Fibroblast of lung (primary cell): ENCODE measurements at places on chromosomes 6 and 20.

DNA sequence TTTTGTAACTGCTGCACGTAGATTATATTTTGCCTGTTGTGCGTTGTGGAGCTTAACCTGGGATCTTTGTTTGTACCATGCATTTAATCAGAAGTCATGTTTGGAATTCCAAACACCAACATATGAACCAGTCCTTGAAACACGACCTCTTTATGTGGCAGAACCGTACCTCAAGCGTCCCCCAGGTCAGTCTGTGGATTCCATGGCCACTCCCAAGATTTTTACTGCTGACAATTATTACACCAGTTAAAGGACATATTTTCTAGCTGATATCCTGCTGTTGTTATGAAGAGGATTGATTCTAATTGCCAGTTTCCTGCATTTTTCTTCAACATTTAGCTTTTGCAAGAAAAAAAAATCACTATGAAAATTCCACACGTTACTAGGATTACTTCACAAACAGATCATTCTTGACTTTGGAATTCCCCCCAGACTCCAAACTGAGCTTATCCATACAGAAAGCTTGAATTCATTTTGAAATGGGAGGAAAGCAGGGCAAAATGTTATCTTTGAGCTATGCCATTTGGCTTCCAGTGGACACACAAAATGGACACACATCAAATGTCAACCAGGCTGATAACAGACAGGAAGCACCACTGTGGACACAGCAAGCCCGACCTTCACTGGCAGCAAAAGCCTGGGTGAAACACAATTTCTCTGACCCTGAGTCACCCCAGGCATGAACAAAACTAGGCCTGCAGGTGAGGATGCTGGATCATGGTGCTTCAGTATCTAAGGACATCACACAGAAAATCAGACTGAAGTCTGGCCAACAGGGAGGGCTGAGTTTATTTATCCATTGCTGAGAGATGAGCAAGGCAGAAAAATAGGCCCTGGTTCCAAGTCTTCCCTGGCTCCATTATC, 542.9 kb upstream of the JAG1 start:
- DNase-seq, result peak; percentile 78

DNA sequence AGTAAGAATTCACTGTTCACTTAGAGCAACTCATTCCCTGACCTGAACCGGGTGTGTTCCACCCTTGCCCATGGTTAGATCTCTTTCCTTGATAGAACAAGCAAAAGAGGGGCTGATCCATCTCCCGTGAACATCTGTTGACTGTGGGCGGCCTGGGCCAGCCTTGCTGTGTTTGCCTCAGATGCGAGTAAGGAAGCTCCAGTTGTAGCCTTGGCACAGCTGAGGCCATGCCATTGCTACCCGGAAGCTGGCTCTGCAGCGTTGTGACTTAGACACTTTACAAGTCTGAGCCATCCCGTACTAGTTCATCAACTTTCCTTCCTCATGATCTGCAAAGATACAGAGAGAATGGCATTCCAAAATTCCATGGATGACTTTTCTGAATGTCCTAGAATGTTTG, 139.0 kb downstream of the MAP3K4 start:
- DNase-seq, result no peak

DNA sequence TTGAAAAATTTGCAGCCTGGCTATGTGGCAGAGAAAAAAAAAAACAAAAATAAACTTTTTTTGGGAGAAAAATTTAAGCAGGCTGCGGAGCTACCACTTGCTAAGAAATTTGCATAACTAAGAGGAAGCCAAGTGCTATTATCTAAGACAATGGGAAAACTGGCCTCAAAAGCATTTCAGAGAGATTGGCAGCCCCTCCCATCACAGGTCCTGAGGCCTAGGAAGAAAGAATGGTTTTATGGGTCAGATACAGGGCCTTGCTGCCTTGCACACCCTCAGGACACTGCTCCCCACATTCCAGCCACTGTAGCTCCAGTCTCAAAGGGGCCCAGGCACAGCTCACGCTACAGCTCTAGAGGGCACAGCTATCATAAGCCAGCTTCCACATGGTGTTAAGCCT, 777.9 kb downstream of the TENT5A start:
- no peak for DNase-seq

GRCh38 chr20:41175727-41176330, 38.5 kb downstream of the PLCG1 start:
- DNase-seq, result no peak

DNA sequence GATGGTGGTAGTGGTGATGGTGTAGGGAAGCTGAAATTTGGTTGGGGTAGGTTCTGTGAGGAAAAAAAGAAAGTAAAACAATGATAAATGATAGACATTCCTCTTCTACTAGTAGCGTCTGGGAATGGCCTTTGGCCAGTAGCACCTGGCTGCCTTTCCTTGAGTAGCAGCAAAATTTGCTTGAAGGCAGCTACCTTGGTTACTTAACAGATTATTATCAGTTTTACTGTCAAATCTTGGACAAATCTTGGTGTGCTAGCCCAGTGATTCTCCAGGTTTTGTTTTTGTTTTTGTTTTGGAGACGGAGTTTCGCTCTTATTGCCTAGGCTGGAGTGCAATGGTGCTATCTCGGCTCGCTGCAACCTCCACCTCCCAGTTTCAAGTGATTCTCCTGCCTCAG, 26.4 kb downstream of the LIN28B start:
- DNase-seq, result no peak

DNA sequence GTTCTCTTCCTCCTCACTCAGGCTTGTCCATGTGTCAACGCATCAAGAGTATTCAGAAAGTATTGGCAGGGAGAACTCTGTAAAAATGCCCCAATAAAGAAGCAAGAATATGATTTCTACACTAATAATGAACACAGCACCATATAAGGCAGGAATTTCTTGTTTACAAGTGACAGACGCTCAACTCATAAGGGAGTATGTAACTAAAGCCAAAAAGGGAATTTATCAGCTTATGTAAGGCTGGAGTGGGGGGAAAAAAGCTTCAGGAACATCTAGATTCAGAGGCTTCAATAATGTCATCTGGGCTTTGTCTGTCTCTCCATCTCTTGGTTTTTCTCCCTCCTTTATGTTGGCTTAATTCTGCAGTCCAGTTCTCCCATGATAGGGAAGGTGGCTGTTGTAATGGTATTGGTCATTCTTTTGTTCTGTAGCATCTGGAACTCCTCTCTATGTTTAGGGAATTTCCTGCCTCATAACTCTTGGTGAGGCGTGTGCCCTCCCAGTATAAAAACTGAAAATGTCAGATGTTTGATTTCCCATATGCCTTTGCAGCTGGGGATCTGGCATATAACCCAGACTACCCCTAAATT, 125.1 kb upstream of the COL21A1 start:
- peak; percentile 37 for DNase-seq

DNA sequence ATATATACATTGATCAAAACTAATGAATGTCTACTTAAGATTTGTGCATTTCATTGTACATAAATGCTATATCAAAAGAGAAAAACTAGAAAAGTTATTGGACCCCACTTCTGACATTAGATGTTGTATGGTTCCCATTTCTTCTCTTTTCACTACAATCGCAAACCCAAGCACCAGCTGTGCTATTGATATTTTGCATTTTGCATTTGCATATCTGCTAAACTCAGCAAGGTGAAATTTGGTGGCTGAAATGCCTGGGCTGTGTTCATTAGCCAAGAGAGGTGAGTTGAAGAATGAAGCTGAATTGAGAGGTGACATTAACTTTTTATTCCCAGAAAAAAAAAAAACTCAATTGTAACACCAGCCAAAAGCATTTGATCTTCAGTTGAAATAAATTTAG, 232.1 kb upstream of the TENT5A start:
- DNase-seq, result no peak

DNA sequence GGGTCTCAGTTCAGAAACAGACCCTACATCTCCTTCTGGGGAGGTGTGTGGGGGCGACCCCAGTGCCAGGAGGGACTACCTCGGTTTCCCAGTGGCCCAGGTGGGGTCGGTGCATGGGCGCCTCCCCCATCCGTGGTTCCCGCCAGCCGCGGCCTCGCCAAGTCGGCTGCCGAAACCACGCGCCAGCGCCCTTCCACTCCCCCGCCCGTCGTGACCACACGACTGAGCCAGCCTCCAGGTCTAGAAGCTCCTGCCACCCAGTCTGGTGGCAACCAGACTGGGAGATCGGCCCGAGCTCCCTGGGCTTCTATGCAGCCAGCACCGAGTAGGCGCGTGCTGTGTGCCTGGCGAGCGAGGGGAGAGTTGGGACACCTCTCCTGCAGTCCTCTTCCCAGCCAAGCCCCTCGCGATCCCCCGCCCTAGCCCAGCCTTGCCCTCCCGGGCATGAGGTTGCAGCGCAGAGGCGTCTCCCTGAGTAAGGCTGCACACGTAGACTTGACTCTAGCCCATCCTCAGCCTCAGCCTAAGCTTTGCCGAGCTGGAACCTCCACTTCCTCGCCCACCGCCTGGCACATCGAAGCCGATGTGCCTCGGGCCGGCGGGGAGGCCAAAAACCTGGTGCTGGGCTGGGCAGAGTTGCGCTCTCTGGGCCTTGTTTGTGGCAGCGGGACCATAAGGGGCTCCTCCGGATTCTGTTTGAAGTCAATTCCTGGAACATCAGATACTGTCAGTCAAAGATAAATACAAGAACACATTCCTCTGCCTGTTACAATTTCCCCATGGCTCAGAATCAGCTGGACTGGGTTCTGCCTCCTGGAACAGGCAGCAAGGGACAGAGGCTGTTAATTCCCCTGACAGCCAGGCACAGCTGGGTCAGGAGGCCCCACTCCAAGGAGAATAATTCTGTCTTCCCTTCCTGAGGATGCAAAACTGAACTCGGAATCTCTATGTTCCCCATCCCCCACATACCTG, 1.5 kb upstream of the CPNE5 start:
- no peak for DNase-seq

DNA sequence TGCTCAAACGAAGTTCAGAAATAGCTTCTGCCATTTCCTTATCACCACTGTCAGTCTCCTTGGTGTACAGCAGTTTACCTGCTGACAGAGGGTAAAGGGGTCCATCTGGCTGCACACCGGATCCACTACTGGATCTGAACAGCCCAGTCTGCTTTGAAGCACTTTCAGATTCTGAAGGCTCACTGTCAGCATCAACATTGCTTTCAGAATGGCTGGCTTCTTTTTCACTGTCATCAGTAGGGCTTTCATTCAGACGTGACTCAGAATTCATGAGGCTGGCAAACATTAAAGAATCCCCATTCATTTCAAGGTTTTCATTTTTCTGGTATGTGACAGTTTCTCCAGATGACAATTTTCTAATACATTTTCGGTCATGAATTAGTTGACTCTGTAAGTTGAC, 21.0 kb upstream of the PNISR start:
- DNase-seq, result no peak

DNA sequence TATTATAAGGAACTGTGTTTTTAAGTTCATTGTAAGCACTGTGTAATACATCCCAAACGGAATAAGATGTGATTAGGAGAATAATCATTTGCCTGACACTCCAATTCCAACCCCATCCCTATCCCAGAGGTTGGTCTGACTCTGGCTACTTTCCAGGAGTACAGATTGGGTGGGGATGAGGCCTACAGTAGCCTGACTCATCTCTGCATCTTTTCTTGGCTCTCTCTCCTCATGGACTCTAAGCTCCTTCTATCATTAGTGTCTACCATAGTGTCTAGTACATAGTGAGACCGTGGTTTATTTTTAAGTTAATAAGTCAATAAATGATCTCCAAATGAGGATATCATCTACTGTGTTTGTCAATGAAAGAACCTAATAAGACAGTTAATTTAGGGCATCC, 92.2 kb upstream of the CNKSR3 start:
- DNase-seq, result peak; percentile 35

GRCh38 chr20:41956338-41957074, 338.3 kb upstream of the CHD6 start:
- DNase-seq, result no peak

DNA sequence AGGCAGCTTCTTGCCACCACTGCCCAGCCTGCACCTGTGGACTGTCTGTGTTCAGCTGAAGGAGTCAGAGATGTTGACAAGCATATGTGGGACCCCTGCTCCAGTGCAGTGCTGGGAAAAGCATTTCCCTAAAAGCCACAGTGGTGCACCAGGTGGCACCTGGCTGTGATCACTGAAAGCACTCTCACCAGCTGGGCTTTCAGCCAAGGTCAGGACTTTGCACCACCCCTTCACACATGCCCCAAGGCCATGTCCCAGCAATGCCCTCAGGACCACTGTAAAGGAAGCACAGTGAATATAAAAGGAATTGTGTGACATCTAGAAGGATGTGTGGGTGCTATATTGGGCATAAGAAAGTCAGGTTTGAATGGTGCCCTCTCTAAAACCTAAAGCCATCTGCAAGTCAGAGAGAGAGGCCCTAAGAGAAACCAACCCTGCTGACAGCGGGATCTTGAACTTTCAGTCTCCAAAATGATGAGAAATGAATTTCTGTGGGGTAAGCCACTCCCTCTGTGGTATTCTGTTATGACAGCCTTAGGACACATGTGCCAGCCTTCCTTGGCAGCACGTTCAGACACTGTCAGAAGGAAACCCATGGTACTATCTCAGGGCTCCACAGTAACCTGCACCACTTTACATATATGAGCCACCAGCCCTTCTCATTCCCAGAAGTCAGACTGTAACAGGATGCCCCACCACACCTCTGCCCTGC, 30.7 kb downstream of the CBLN4 start:
- no peak for DNase-seq

GRCh38 chr20:12594410-12595088, 414.2 kb upstream of the SPTLC3 start:
- DNase-seq, result no peak

DNA sequence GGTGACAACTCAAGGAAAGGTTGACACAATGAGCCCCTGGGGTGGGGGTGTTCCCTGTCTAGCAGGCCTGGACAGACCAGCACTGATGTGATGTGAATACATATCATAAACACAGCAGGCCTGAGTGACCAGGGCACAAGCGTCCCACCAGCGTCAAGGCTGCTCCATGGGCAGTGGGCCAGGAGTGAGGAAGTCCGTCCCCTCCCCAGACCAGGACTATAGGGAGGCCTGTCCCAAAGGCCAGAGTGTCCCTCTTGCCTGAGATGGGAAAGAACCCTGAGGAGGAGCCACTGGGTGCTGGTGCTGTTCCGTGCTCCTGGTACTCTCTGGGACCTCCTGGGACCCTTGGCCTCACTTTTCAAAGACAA, 44.6 kb downstream of the RRBP1 start:
- no peak for DNase-seq

DNA sequence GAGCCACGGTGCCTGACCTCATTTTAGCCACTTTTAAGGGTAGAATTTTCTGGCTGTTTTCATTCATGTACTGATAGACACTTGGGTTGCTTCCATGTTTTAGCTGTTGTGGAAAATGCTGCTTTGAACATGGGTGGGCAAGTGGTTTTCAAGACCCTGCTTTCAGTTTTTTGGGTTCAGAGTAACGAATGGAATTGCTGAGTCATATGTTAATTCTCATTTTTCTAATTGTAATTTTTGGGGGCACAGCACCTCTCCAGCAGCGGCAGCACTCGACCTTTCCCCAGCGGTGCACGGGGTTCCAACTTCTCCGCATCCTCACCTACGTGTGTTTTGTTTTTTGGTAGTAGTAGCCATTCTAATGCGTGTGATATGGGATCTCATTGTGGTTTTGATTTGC, 5.4 kb downstream of the NQO2 start:
- DNase-seq, result no peak

- DNase-seq, result no peak
Observed at GRCh38 chr6:166958926-166959861, 2.8 kb upstream of the RNASET2 start.

GRCh38 chr6:13015379-13015681, 298.8 kb downstream of the PHACTR1 start:
- no peak for DNase-seq

- DNase-seq, result peak; percentile 89
Observed at GRCh38 chr6:31729979-31730630, 1.0 kb upstream of the DDAH2 start.

- DNase-seq, result no peak
Observed at GRCh38 chr6:108746366-108746765, 101.9 kb upstream of the ARMC2 start.
